ENCODE measurements at places on chromosomes 2 and 18.

GRCh38 chr2:118097657-118098056 is 9.4 kb downstream of the INSIG2 start:
- no peak for DNase-seq

- DNase-seq: no peak
Observed at GRCh38 chr2:100202567-100202966, 60.2 kb upstream of the AFF3 start.

GRCh38 chr18:78579854-78580577 is 399.6 kb upstream of the SALL3 start:
- DNase-seq: no peak

DNA sequence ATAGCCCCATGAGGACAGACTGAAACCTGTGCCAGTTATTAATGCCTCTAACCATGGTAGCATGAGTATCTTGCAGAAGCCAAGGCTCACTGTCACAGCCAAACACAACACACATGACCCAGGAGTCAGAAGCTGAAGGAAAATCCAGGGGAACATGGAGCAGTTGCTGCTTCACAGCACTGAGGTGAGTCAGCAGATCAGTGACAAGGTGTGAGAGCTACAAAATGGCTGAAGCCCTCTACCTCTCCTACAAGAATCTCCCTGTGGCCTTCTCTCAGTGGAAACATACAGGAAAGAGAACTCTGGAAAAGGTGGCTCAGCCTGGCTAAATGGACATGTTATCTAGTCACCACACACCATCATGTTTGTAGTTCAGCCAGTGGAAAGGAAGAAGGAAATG is 93.5 kb downstream of the NAB1 start:
- DNase-seq: no peak

- no peak for DNase-seq
Observed at GRCh38 chr2:201966691-201967438, 66.8 kb upstream of the FZD7 start.

DNA sequence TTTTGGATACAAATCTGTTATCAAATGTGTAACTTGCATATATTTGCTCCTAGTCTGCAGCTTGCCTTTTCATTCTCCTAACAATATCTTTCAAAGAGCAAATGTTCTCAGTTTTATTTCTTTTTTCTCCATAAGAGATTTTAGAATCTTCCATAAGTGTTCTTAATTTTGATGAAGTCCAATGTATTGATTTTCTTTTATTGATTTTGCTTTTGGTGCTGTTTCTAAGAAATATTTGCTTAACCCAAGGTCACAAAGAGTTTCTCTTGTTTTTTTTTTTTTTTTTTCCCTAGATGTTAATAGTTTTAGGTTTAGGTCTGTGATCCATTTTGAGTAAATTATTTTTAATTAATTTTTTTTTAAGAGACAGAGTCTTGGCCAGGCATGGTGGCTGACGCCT is 75.8 kb upstream of the SPRED2 start:
- DNase-seq: no peak

GRCh38 chr2:80086831-80087230 is 217.7 kb downstream of the LRRTM1 start:
- DNase-seq: no peak

DNA sequence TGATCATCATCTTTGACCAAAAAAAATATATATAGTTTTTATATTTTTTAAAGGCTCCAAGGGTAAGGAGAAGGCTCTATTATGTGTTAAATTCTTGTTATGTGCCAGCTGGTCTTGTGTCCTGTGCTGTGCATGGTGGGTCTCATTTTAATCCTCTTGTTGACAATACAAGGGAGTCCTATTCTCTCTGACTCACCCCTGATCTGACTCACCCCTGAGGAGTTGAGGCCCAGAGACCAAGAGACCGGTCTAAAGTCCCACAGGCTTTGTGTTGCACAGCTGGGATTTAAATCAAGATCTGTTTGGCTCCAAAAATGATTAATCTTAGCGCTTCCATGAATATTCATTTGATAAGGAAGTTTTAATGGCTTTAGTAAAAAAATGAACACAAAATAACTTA is 25.7 kb downstream of the MC2R start:
- no peak for DNase-seq

DNA sequence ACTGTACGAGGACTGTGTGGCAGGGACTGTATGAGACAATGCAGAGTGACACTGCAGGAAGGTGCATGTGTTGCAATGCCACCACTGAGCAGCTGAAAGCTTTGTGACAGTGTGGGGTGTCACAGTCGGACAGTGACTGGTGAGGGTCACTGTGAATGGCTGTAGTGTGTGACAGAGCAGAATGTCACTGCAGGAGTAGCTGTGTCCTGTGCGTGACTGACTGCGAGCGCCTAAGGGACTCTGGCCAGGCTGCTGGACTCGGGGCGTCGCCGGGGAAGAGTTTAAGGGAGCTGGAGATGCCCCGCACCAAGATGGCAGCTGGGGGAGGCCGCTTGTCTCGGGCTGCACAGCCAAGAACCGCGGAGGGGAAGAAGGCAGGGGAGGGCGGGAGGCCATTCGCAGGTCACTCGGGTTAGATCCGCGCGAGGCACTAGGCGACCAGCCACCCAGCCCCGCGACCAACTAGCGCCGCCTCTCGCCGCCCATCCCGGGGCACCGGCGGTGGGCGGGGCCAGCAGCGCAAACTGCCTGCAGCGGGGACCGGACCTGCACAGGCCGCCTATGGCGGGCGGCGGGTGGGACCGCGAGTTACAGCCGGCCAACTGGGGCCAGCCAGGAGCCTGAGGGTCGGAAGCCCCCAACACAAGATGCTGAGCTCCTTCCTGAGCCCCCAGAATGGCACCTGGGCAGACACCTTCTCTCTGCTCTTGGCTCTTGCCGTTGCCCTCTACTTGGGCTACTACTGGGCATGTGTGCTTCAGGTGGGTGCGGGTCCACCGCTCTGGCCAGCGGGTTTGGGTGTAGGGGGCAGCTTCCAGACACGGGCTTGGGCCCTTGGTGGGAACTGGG is at the start of gene ABHD1:
TSS of gene ABHD1 (plus strand) at position 514 of the 849 bp plus-strand sequence. CDS start at position 648, 134 bp downstream.
- peak; percentile 82 for DNase-seq

GRCh38 chr2:41791523-41791922 is 256.3 kb upstream of the PKDCC start:
- peak; percentile 49 for DNase-seq

DNA sequence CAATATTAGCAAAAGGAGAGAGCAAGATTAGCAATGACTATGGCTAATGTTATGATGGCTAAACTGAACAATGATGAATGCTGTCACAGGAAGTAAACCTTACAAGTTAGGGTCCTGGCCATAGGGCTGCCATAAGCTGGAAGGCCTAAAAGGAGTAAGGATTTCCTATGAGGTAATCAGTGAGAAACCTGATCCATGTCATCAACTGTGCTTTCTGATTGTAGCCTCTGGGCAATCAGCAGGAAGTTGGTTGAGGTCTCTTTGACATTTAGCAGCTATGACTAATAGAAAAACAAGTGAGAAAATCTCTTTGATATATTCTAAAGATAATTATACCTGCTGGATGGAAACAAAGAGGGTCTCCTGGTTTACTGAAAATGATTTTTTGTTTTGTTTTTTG is 193.0 kb downstream of the RAB3GAP1 start:
- no peak for DNase-seq

DNA sequence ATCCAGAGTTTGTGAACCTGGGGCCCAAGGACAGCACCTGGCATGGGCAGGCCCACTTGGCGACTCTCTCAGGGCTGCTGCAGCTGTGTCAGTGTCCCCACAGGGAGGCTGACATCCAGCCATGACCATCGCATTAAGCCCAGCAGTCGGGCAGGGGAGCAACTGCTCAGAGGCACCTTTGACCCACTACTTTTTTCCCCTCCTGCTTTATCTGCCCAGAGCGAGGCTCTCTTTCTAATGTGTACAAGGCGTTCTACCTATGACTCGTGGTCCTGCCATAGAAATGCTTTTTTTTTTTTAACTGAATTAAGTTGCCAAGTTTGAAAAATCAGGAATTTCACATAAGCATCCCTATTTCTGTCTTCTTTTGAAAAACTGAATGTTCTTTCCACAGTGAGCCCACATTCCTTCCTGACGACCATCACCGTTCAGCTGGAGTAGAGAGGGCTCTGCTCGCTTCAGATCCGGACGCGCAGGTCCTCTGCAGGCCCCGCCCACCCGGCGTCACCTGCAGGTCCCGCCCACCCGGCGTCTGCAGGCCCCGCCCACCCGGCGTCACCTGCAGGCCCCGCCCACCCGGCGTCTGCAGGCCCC is 403 bp upstream of the CLUL1 start:
- no peak for DNase-seq

- DNase-seq: no peak
Observed at GRCh38 chr18:47915229-47915628, 15.2 kb downstream of the SMAD2 start.

- no peak for DNase-seq
Observed at GRCh38 chr2:147273106-147273505, 571.7 kb upstream of the ACVR2A start.

DNA sequence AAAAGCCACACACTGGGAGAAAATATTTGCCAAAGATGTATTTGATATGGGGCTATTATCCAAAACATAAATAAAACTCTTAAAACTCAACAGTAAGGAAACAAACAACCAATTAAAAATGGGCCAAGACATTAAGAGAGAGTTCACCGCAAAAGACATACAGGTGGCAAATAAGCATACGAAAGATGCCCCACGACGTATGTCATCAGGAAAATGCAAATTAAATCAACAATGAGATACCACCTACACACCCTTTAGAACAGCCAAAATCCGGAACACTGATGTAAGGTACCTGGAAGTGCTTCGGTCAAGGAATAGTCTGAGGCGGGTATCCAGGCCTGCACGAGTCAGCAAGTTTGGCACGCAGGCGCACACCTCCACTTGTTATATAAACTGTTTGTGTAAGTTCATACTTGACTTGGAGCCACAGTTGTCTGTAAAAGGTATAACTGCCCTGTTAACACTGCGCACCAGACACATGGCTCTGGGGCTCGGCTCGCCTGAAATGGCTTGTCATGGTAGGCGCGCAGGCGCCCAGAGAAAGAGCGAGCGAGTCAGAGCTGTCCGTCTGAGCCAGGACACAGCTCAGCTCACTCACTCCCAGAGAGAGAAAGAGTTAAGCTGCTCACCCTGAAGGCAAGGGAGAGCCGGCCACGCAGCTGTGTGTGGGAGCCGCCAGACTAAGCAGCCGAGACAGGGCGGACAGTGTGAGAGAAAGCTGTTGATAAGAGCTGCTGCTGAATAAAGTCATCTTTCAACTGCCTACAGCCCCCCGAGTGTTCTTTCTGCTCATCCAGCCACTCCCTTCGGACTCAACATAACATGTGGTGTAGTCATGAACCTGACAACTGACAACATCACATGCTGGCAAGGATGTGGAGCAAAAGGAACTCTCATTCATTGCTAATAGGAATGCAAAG is 87.3 kb downstream of the HNRNPLL start:
- peak; percentile 51 for DNase-seq

DNA sequence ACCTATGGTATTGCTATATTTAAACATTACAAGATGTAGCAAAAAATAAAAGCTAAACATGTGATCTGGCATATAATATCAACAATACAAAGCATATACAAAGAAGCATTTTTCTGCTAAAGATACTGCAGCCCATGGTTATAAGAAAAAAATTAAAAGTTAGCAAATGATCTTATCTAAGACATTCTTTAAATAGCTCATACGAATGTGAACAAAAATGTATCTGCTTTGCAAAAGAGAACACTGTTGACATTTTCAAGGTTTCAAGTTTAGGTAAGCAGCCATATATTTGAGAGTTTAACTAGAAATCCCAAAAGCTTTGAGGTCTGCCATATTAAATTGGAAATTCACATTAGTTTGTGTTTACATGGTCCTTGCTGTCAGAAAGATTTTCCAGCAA is 301.0 kb upstream of the SLC39A10 start:
- no peak for DNase-seq

DNA sequence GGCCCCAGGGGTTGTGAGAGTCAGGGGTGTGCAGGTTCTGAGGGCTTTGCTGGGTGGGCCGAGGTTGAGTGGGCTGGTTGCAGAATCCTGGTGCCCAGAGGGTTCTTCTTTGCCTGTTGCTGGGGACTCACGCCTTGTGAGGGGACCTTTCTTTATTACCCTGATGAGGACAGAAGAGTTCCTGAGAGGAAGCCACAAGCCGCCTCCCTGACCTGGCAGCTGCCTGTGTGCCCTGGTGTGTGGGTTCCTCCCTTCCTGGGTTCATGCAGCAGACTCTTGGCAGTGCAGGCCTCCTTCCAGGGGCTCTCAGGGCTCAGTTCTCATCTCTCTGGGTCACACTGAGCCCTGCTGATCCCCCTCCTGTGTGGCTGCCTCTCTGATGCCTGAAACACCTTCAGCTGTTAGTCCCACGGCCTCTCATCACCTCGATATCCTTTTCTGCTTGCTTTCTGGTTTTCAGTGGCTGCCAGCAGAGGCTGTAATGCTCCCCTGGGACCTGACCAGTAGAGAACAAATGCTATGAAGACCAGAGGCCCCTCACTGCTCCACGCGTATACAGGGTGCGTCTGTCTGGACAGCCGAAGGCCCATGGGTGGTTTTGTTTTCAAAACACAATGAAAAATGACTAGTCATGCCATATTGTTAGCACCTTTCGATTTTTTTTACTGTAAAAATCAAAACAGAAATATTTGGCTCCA is 191.3 kb downstream of the AGAP1 start:
- DNase-seq: no peak

GRCh38 chr2:238069021-238069709 is 8.4 kb downstream of the SCLY start:
- DNase-seq: no peak

DNA sequence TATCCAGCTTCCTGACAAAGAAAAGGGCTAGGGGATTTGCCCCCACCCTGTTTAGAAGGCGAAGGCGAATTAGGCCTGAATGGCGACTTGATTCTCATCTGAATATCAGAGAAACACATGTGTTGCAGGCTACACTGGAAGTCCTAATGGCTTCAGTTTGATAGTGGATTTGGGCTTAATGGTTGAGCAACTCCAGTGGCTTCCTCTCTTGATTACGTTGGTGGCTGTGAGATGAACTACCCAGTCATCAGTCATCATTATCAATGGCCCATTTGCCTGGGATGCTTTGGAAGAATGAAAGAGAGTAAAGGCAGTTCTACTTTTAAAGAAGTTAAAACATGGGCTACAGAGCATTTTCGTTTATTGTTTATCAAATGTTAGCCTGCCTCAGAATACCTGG is 60.9 kb upstream of the IL1R1 start:
- no peak for DNase-seq

- no peak for DNase-seq
Observed at GRCh38 chr2:218383892-218384519, 1.9 kb downstream of the SLC11A1 start.

- DNase-seq: no peak
Observed at GRCh38 chr18:77658751-77659448, 409.3 kb downstream of the GALR1 start.

DNA sequence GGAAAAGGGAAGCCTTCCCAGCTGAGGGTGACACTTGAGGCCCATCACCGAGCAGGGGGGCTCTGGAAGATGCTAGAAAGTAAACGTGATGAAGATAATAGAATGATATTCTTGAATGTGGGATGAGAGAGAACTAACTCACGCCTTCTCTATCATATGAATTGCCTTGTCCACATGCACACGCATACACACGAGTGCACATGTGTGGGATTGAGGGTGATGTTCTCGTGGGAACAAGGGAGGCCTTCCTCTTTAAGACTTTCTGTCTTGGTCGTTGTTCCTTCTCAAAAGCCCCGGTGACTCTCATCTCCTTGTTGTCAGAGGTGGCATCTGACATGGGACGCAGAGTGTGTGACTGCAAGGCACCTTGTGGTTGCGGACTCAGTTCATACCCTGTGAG is 436.9 kb downstream of the ZNF516 start:
- no peak for DNase-seq

Data from heart right ventricle (tissue), 16 donors.